ENCODE measurements at places on chromosomes 16 and 17.

DNA sequence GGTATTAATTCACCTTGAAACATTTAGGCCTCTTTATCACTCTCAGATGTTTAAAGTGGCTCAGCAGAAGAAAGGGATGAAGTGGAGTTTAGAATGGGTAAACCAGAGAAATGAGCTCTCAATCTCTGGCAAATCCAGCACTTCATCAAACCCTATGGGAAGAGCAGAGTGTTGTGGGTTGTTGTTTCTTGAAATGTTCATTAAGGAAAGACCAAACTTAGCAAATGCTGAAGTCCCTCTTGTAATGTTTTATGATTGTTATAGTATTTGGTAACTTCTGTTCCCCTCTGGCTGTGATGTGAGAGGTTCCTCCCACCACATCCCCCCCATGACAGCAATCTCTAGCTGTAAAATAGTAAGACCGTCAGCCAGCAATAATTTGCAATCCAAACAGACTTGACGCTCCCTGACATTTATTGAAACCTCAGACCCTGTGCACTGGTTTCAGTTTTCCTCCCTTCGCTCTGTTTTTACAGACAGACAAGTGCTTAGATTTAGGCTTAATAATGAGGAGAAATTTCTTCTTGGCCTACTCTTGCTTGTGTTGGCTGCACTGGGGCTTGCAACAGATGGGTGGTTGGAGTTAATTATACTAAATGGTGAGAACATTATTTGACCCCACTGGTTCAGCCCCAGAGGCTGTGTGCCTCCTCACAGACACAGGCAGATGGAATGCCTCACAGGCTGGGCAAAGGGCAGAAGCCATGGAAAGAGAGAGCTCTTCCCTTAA, 609.4 kb upstream of the SOX9 start:
- no peak for DNase-seq

DNA sequence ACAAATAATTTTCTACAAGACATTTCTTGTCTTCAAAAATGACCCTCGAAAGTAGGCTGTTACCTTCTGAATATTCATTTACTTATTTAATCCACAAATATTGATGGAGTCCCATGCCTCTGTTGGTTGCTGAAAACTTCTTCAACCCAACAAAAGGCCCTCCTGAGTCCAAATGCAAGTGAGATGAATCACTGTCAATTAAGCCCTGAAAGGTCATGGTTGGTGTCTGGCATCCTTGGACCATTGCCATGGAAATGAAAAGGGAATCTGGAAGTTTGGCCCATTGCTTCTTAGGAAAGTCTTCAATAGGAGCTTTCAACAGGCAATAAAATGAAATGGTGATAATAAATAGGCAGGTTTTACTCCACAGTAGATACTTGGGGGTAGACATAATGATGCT, 364.7 kb upstream of the DYNLRB2 start:
- no peak for DNase-seq

DNA sequence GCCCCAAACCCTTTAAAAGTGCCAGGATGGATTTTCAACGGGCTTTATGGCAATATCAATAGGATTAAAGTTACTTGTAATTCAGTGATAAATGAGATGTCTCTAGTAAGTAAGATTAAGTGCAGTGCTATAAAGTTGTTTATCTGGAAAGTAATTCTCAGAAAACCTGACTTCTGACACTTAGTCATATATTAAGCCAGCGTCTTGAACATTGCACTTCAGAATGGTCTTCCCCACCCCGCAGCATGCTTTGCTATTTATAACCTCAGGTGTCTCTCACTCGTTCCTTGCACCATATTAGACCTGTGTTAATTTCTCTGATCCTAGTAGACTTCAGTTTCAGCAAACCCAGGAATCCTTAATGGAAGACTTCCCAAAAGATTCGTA, 2.1 kb upstream of the MAF start:
- DNase-seq, result no peak

DNA sequence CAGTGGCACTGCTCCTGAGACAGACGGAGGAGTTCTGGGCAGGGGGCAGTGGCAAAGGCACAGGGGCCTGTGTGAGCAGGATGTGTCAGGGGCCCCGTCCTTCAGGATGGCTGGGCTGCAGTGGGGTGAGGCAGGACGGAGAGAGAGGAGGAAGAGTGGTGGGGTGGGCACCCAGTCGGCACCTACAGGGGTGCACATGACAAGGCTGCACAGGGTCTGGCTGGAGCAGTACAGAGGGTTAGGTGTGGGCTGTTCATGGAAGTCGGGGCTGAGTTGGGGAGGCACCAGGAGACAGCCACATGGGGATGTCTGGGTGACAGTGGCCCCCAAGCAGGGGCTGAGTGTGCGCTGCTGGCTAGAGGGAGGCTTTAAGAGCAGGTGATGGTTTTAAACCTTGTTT, 106.0 kb downstream of the RAB11FIP4 start:
- no peak for DNase-seq

- DNase-seq, result no peak
Measured at GRCh38 chr17:4405038-4405669, 28.6 kb upstream of the SPNS3 start.

GRCh38 chr17:39235555-39236449, 10.1 kb upstream of the STAC2 start:
- DNase-seq, result no peak

GRCh38 chr16:19116711-19117449, 3.1 kb downstream of the ITPRIPL2 start:
- DNase-seq, result no peak

DNA sequence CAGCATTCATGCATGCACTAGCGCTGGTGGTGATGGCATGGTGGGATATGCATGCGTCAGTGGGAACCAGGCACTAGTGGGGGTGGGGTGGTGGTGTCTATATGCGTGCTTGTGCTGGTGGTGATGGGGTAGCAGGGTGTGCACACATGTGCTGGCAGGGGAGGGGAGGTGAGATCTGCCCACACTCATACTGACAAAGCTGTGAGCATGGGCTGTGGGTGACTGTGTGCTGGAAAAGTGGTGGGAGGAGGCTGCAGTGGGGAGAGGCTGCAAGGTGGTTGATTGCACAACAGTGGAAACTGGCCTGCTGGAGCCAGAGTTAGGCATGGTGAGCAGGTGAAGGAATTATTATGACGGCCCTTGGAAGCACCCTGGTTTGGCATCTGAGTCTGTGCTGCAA, 31.3 kb upstream of the TEKT1 start:
- DNase-seq, result no peak

DNA sequence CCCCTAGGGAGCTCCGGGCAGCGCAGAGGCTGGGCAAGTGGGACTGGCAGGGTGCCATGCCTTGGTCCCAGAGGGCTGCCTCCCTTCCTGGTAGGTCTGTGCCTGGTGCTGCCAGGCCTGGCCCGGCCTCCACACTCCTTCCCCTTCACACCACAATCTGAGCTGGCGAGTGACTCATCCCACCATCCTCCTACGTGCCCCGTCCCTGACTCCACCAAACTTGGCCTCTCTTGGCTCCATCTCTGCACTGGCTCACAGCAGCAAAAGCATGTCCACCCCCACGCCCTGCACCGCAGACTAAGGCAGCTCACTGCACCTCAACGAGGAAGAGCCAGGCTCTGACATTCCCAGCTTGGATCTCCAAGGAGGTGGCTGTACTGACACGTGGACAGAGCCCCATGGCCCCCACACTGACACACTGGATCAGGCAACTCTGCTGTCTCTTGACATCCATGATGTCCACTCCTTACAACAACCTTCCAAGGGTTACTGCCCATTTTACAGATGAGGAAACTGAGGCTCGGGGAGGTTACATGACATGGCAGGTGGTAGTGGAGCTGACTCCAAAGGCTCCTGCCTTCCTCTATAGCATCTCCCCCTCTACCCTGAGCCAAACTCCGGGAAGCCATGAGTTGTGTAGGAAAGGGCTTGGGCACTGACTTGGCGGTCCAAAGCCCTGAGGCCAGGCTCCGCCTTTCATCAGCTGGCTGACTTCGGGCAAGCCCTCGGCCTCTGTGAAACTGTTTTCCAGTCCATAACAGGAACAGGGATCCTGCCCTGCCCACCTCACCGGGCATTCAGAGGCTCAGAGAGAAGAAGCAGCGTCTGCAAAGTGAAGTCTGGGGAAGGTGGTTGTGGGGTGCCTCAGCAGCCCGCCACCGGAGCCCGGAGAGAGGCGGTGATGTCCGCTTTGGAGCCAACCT, 20.1 kb upstream of the KRT19 start:
- DNase-seq, result peak; percentile 83

DNA sequence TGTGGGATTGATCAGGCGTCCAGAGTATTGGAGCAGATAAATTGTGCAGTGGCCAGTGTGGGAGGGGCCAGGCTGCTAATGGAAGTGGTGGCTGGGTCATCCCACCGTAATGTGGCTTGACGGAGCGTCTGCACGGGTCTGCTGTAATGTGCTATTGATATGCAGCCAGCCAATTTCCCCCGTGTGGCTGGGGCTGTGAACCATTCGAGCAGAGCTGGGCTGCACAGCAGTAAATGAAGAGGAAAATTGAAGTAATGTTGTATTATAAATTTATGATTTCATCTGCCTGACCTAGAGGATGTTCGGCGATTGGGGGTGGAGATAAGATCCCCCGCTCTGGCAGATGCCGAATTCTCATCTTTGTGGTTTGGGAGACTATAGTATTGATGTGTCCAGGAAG, 121.5 kb downstream of the CCDC182 start:
- no peak for DNase-seq

DNA sequence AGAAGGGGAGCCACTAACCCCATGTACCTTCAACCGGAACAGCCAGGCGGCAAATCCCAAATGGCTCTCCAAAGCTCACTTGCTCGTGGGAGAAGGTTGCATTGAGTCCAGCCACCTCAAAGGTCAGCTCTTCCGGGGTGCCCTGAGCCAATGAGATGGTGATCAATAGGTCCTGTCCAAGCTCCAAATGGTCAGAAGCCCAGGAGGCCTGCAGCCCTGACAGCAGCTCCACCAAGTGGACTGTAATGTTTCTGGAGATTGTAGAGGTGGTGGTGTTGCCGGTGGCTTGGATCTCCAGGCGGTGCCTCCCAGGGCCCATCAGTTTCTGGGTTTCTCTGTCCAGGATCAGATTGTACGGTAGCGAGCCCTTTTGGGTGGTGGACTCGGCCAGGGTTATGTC, 39.9 kb upstream of the BCO1 start:
- DNase-seq, result no peak

- DNase-seq, result no peak
Measured at GRCh38 chr16:63617047-63617989, 1504.5 kb downstream of the CDH11 start.

GRCh38 chr16:71924710-71925109, 29.4 kb downstream of the IST1 start:
- no peak for DNase-seq

DNA sequence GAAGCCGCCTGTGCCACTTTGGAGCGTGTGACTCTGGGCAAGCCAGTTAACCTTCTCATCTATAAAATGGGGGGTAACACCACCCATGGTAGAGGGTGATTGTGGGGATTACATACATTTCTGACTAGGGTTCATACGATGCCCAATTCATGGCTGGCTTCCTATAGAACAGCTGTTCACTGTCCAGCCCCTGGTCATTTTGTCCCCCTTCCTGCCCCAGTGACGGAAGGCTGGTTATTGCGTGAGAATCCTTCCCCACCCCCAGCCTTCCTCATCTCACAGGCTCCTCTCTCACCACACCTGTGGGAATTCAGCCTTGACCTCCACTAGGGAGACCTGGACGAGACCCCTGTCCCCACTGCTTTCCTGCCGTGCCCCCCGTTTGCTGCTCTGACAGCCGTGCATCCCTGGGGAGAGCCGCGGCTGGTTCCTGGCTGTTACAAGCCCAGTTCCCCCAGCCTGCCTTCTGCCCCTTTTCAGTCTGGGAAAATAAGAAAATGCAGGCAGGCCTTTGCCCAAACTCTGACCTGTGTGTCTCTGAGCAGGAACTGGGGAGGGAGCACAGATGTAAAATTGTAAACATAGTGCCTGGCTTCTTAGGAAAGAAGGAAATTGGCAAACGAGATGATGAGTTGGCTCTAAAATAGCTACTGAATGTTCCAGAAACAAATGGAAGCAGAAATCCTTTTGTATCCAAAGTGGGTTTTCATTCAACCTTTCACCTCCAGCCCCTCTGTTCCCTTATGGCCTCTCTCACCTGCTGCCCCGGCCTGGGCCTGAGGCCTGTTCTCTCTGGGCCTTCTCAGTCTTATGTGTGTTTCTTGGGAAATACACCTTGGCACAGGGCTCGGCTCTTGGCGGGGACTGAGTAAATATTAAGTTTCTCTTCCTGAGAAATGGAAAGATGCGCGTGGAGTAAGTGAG, 67.3 kb downstream of the OR1D5 start:
- no peak for DNase-seq

GRCh38 chr16:1437606-1438005, 6.7 kb downstream of the PERCC1 start:
- DNase-seq, result no peak

DNA sequence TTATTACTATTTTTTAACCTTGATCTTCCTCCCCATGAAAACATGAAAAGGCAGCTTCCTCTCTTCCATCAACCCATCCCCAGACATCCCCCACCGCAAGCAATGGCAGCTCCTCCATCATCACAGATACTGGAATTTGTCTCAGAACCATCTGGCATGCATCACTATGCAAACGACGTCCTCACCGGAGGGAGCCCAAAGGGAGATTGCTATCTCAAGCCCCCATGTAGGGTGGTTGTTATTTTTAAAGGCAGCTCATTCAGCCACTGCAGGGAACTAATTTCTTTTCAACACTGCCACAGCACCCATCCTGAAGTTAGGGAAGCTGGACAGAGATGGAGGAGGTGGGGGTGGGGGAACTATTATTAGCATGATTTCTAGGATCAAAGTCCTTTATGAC, 222.5 kb downstream of the FOXL1 start:
- DNase-seq, result no peak

DNA sequence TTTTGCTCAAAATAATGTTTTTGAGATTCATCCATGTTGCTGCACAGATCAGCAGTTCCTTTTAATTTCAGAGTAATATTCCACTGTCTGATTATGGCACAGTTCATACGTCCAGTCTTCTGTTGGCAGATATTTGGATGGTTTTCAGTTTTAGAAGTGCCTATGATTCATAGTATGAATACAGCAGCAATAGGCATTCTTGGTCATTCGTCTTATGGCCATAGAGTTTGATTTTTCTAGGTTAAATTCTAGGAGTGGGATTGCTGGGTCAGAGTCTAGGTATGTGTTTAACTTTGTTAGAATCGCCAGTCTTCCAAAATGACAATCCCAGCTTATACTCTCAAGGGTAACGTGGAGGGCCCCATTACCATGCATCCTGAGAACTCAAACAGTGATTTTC, 11.5 kb upstream of the IL34 start:
- DNase-seq, result no peak

DNA sequence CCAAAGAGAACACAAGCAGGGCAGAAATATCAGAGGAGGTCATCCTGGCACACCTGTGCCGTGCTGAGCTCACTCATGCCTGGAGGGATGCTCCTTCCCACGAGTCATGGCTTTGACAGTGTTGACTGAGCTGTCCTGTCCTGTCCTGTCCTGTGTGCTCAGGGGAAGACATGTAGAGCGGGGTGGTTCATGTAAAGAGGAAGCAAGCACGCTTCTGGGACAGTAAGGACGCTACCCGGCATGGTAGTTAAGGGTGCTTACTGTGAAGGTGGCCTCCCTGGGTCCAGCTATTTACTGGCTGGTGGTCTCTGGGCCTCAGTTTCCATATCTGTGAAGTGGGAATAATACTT, 398 bp downstream of the LGALS9 start:
- DNase-seq, result no peak

Data from activated CD8-positive, alpha-beta memory T cell treated with anti-CD3 and anti-CD28 coated beads, Interleukin-2, amount 50 U/mL, for 48 hours (primary cell).